ENCODE measurements at places on chromosomes 5 and 9. TPM values are rescaled to one million over a fixed set of nuclear protein-coding genes. Genes with fewer than 3 reads are reported as not detected.

EIF4EBP3 gene
- 19.6 TPM for total RNA-seq

STOM gene
- 31.7 TPM for total RNA-seq

DNA sequence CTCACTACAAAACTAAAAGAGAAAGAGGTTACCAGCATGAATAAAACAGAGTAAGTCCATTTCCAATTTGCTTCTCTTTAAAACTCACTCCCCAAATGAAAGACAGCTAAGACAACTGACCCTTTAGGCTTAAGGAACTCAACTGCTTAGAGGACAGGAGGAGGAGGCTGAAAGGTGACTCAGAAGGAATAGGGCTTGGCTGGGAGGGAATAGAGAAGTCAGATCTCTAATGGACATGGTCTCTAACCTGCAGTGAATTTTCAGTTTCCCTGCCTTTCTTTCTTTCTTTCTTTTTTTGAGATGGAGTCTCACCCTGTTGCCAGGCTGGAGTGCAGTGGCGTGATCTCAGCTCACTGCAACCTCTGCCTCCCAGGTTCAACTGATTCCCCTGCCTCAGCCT lies 261.8 kb upstream of the CLINT1 start:
- DNase-seq = no peak

GRCh38 chr5:56589481-56589860 lies 225.9 kb upstream of the MAP3K1 start:
- DNase-seq = no peak

GRCh38 chr9:131348631-131349521 lies 45.0 kb upstream of the PRRC2B start:
- no peak for DNase-seq

DNA sequence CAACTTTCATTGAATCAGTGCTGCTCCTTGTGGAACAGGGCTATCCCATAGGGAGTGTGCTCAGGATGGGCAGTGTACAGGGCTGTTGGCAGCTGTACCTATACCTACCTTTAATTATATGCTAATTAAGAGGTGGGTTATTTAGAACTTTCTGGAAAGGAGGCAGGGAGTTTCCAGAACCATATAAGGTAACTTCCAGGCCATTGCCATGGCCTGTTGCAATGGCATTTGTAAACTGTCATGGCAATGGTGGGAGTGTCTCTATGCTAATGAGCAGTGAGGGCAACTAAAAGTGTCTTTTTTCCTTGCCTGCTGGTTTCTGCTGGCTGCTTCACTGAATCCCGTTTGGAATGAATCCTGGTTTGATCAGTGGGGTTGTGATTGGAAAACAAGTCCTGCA lies 2.3 kb upstream of the ARHGAP26 start:
- DNase-seq = no peak

DNA sequence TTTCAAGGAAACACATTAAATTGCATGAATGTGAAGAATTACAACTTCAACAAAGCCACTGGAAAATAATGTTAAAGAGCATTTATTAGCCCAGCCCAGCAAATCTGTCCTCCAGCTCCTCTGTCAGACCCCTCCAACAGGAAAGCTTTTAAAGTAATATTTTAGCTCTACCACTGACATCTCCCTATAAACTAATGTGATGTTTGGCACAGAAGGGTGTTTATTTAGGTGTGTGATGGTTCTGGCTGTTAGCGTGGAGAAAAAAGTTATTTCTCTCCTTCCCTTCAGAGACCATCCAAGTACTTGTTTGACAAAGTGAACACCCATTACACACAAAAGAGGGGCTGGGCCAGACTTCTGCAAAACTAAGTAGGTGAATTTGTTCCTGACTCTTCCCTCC lies 111.9 kb upstream of the TARS1 start:
- DNase-seq = no peak

DNA sequence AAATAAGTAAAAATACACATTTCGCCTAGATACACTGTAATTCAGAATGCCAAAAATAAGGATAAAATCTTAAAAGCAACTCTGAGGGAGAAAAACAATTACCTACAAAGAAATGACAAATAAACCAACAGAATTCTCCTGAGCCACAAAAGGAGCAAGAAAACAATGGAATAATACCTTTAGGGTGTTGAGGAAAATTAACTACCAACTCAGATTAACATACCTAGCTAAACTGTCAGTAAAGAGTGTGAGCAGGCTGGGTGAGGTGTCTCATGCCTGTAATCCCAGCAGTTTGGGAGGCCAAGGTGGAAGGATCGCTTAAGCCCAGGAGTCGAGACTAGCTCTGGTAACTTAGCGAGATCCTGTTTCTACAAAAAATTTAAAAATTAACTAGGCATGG lies 81.5 kb downstream of the C9orf50 start:
- no peak for DNase-seq

GRCh38 chr9:76756268-76756640 lies 8.0 kb upstream of the PCA3 start:
- no peak for DNase-seq
